ENCODE measurements at places on chromosomes 11 and 22.

- no peak for DNase-seq
Measured at GRCh38 chr22:37559901-37560607, at the start of gene CDC42EP1. TSS of gene CDC42EP1 (plus strand) at chr22:37560480. CDS start at chr22:37566350, 5,870 bp downstream.

DNA sequence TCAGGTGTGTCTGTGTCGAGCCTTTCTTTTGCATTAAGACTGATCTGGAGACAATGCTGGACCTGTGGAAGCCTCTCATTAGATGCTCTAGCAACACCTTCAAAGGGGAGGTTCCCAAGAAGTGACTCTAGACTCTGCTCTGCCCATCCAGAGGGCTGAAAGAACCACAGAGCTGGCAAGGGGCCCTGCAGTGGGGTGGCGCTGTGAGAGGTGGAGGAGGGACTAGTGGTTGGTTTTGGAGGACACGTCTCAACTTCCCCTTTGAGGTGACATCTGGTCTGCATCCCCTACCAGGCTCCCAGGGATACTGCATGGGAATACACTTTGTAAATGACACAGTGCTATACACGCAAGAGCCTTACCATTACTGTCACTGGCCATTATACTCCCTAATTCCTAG, 34.2 kb upstream of the SYT13 start:
- no peak for DNase-seq

DNA sequence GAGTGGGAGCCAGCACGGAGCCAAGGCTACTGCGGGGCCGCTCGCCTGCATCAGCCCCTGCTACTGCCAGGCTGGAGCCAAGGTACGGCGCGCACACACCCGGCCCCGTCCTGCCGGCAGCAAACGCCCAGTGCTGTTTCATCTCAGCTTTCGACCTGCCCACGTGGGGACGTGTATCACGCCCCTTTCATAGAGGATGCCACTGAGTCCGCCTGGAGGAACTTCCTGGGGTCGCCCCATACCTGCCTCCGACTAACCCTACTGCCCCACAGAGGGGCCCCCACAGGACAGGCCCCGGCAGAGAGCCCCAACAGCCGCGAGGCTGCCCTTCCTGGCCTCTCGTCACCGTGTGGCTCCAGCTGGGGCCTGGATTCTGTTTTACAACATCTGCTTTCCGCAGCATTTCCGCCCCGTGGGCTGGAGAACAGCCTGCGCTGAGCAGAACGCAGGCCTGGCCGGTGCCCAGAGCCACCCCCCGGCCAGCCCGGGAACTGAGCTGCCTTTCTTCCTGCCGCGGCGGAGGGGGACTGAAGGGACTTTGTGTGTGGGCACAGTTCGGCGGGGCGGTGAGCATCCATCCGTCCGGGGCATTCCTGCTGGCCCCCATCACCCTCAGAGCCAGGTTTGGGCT, 22.9 kb upstream of the ARHGAP8 start:
- DNase-seq: no peak

DNA sequence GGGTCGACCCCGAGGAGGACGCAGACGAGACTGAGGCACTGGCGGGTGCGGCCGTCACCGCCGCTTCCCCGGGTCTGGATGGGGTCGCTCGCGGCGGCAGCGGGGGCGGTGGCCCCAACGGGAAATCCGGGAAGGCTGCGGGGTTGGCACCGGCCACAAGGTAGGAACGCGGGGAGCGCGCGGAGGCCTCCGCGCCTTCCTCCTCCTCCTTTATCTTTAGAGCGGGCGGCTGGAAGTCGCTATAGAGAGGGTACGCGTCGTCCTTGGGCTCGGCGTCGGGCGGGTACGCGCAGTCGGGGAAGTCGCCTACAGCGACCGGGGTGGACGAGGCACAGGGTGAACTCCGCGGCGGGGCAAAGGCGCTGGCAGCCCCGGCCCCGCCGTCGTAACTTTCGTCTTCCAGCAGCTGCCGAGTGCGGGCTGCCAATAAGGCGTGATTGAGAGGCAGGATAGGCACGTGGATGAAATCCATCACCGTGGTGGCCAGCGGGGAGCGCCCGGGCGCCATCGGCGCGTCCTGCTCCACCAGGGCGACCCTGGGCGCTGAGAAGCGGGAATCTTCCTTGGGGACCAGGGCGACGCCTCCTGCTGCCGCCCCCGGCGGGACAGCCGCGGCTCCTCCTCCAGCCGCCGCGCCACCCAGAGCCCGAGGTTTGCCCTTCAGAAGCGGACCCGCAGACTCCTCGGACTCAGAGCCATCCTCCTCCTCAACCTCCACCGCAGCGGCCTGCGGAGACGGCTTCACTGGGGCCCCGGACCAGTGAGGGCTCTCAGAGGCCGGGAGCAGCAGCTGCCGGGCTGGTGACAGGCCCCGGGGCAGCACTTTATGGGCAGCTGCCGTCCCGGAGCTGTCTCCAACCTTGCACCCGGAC, 1.7 kb downstream of the PGR start:
- no peak for DNase-seq
